ENCODE measurements at places on chromosomes 7 and 10.

DNA sequence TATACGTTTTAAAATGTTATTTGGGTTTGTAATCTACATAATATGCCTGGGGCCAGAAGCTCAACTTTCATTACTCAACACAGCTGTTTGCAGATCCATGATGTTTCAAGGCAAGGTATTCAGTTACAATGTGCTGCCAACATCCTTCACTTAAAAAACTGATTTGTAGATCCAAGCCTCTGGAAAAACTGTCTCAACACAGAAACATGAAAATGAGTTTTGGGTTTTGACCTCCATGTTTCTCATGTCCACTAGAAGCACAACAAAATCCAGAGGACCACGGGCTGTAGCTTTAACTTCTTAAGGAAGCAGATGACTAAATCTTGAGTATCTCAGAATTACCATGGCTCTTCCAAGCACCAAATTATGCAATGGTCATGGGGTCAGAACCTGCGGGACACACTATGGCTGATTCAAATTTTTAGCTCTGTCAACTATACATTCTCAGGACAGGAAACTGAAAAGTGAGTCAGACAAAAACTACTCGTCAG, 247.1 kb upstream of the GRB10 start:
- no peak for DNase-seq

DNA sequence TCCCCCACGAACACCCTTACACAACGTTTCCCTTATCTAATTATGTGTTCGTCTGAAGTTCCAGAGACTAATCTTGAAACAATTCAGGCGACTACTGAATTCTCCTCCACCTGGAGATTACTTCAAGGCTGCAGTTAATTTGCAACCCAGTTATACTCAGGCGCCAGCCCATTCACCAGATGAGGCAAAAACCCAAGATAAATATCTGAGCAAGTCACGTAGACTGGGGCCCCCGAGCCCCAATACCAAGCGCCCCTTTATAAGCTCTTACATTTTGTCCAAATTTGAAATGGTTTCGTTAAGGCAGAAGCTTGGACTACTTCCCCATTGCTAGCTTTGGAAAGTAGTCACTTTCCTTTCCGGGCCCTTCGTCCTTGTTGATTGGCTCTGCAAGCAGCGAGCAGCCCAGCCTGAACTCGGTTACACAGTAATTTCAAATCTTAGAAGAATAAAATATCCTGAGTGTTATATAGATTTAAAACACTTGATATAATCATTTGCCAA, 1.2 kb downstream of the TPK1 start:
- peak; percentile 31 for DNase-seq

DNA sequence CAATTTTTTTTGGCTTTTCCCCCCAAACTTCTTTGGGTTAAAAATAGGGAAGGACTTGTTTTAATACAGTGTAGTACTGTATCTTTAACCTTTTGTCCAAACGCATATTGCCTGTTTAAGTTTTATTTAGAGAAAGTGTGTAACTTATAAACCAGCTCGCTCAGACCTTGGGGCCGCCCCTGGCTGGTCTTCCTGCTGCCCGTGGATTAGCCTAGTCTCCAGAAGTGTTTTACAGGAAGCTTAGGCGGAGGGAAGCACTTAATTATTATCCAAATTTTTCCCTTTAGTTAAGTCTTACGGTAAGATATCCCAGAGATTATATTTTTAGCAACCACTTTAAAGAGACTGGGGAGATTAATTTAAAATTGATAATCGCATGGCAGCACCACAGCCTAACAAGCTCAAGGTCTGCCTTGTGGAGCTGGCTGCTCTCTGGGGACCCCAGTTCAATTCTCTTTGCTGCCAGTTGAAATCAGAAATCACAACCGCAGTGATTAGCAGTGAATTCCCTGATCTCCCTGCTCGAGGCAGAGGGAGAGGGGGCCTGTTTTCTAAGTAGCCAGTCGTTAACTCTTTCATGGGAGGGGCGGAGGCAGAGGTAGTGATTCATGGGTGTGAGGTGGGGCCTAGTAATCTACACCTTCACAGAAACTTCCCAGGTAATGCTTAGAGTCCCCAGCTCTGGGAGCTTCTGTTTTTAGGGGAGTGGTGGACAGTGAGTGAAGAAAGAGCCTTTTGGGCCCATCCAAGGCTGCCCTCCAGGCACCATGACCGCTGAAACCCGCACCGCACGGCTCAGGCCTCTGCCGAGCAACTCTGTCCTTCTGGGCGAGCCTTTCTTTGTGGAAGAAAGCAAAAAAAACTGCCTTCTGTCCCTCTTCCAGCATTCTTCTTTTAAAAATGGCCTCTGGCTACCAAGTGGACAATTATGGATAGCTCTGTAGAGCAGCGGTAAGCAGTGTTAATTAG, 548.7 kb upstream of the GALNT17 start:
- DNase-seq, result no peak

DNA sequence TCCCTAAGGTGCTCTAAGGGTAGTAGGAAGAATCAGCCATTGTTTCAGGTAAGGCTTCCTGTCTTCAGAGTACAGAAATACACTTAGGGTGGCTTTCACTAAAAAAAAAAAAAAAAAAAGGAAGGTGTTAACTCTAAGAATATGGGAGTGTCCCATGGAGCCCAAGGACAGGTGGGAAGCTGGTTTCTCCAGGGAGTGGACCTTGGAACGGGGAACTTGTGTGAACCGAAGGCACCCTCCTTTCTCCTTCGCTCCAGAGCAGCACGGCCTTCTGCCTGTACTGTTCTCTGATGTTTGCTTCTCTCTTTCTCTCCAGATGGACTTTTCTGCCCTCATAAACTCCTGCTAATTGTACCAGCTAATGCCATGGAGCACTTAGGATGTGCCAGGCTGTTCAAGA, 6.2 kb downstream of the OPALIN start:
- no peak for DNase-seq

- DNase-seq, result no peak
These were observed 567.7 kb downstream of the TCERG1L start for GRCh38 chr10:130743751-130744271.

- no peak for DNase-seq
These were observed 112.0 kb downstream of the UBE2H start for GRCh38 chr7:129840757-129841156.

DNA sequence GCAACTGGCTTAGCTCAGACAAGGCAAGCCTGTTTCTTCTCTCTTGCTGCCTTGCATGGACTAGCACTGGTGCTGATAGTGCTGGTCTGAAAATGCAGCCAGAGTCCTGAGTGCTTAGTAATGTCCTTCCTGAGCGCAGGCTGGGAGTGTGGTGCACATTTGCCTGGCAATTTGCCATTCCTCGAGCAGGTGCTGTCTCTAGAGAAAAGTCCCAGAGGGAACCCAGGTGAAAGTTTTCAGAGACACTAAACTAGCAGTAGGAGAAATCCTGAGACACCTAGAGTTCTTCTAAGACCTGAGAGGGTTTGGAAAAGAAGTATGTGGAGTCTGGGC, 1.9 kb downstream of the SFTPD start:
- no peak for DNase-seq

Measured in activated CD4-positive, alpha-beta T cell treated with anti-CD3 and anti-CD28 coated beads, Interleukin-2, amount 50 U/mL, for 4 hours (primary cell).